NCI-H2029 (cell line): ENCODE measurements at places on chromosomes 3 and 15.

DNA sequence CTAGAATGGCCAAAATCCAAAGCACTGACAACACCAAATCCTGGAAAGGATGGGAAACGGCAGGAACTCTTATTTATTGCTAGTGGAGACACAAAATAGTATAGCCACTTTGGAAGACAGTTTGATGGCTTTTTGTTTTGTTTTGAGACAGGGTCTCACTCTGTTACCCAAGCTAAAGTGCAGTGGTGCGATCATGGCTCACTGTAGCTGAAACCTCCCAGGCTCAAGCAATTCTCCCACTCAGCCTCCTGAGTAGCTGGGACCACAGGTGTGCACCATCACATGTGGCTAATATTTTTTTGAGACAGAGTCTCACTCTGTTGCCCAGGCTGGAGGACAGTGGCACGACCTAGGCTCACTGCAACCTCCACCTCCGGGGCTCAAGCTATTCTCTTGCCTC is 27.3 kb upstream of the GPR160 start:
- no peak for DNase-seq

- no peak for DNase-seq
Observed at GRCh38 chr3:121793078-121793477, 41.8 kb downstream of the IQCB1 start.

GRCh38 chr3:133230195-133230594 is 169.7 kb upstream of the BFSP2 start:
- DNase-seq, result peak; percentile 22

DNA sequence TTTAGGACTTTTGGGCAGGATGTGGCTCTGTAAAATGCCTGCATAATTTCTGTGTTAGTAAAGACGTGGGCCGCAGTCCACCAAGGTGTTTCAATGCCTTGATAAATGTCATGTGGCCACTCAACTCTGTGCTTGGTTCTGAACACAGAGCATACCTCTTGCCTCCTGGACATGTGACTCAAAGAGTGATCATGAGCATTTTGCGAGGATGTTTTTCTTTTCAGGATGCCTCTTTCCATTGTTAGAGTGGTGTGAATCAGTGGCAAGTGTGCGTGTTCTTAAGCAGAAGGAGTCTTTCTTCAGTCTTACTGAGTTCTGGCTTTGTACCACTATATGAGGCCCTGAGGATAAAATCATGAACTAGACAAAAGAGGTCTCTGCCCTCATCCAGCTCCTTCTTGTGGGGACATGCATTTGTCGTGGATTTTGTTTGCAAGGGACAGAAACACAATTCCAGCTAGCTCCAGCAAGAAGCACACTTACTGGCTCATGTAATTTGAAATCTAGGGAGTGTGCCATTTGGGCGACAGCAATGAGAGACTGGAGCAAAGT is 363.4 kb downstream of the LRTM1 start:
- no peak for DNase-seq

DNA sequence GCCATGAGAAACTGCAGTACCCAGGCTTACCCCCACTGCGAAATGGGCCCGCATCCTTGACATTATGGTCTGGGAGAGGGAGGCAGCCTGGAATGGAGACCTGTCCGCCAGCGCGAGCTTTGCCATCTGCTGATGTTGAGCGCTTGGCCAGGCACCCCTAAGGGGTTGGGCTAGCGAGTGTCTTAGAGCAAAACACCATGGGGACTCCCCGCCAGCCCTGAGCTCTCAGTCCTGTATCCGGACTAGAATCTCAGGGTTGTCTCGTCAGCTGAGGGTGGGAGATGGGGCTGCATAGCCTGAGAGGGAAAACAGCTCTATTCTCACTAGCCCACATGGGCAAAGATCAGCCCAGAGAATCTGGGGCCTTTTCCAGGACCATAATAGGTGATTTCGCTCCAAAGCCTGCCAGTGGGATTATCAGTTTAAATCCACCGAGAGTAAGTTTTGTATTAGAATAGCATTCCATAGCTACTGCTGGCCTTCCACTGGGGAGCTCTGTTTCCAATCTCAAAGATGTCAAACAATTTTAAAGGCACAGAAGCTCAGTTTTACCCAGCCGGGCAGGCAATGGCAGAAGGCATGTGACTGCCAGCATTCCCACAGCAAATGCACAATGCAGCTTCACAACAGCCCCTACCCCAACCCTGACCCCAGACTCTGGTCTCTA is 167.5 kb upstream of the TPM1 start:
- no peak for DNase-seq

GRCh38 chr15:60324706-60325438 is 72.9 kb downstream of the ANXA2 start:
- no peak for DNase-seq

GRCh38 chr3:86282106-86282787 is 708.7 kb downstream of the VGLL3 start:
- DNase-seq, result no peak

DNA sequence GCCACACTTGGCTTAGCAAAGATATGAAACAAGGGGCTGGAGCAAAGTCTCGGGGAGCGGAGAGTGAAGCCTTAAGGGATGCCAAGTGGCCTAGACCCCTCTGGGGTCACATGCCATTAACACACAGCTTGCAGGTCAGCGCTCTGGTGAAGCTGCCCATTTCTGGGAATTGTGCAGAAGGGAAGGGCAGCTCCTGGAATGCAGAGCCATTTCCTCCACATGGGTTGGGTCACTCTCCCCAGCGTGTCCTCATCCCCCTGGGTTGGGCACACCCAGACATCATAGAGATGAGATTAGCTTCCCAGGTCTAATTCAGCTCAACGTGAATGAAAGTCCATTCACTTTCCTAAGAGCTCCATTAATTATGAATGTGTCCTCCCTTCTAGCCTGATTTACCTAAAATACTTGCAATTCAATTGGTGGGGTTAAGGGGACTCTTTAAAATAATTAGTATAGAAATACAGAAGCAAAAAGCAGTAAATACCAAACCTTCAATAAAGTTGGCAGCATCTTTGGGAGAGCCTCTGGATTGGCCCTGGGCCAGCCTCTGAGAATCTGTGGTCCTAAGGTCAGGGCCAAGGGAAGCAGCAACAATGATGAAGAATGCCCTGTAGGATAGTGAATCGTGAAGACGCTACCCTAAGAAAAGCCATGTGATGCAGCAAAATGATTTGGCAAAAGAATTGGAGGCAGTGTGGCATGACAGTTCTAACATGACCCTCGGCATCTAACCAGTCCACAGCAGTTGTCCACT is 17.8 kb downstream of the MRAS start:
- no peak for DNase-seq

DNA sequence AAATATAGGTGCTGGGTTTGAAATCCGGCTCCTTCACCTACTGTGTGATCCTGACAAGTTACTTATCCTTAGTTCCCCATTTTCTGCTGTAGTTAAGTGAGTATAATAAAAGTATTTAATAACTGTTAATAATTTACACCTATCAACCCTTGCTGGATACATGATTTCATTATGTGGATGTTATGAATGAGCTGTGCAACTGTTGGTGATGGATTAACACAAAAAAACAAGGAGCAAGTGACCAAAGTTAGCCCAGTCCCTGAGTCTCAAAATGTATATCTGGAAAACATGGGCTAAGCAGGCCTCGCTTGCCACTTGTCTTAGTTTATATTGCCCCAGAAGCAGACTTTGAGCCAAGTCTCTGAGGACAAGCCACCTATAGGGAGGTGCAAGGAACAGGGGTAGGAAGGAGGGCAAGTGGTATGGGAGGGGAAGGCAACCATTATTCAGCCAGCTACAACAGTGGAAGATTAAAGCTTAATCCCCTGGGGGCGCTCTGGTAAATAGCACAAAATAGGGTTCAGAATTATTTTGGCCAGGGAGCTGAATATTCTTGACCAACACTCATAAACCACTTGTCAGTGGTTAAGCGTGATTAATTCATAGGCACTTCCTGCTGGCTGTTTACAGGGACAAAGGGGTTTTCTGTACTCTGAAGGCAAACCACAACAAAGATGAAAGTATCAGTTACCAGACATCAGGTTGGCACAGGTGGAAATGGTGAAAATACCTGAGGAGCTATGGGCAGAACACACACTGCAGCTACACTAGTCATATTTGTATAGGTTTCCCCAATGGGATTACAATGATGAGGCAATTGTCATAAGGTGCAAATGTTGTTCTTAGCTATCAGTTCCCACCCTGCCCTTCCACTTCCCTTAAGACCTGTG is 76.2 kb downstream of the TRIM42 start:
- peak; percentile 51 for DNase-seq

DNA sequence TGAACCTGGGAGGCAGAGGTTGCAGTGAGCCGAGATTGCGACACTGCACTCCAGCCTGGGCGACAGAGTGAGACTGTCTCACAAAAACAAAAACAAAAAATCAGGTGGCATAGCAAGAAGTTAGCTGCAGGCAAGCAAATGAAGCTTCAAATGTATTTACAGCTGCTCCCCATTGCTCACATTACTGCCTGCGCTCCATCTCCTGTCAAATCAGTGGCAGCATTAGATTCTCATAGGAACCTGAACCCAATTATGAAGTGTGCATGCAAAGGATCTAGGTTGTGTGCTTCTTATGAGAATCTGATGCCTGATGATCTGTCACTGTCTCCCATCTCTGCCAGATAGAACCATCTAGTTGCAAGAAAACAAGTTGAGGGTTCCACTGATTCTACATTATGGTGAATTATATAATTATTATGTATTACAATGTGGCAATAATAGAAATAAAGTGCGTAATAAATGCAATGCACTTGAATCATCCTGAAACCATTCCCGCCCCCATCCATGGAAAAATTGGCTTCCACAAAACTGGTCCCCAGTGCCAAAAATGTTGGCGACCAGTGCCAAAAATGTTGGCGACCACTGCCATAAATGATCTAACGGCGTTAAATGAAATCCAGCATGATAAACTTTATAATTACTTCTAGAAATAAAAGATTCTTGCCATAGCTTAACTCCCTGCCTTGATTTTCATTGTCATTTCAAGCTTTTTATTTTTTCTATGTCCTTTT is 616.7 kb upstream of the NAALADL2 start:
- DNase-seq, result no peak

DNA sequence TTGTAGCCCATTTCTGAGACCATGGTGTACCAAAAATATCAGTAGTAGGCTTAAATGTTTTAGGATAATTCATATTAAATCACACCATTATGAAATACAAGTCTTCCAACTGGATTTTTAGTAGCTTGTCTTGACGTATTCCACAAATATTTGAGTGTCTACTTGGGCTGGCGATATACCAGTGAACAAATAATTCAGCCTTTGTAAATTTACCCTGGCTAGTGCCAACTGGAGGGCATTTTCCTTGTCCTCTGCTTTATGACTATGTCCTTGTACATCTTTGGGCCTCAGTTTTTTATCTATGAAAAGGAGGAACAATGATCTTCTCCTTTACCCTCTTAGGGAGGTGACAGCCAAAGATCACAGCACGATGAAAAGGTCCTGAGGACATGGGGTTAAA is 114.8 kb downstream of the FRMD4B start:
- DNase-seq, result no peak

- no peak for DNase-seq
Observed at GRCh38 chr15:42734076-42734672, 2.8 kb downstream of the CDAN1 start.

- DNase-seq, result no peak
Observed at GRCh38 chr15:56805466-56806147, 72.3 kb upstream of the ZNF280D start.

- no peak for DNase-seq
Observed at GRCh38 chr3:159669766-159670165, 318.9 kb upstream of the IL12A start.

GRCh38 chr3:24686808-24687207 is 192.2 kb upstream of the THRB start:
- no peak for DNase-seq

DNA sequence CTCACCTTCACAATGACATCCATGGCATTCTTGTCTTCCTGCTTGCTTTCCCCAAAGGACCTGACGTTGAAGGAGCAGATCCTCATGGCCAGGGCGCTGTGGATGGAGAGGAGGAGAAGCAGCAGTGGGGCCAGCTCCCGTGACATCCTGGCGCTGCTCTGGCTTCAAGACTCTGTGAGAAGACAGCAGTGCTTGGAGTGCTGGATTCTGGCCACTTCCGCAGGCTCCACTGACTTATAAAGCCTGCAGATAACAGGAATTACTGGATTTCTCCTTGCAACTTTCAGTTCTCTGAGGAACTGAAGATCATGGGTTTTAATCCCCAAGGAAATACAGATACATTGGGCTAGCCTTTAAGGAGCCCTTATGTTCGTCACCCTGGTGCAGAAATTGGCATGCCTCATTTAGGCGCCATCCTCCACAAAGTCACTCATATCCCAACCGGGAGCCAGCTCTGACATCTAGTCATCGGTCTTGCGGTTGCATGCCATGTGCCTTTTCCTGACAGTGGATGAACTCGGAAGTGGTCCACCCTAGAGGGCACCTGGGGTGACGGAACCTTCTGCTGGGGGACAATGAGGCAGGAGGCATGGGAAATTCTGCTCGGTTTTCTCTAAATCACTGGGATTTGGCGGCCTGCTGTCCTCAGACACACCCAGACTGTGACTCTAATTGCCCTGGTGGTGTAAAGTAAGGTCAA is at the start of gene DNASE1L3:
DNASE1L3 (minus strand) TSS at position 212 of the 700 bp plus-strand sequence; CDS start at position 146, 66 bp downstream.
- DNase-seq, result no peak

DNA sequence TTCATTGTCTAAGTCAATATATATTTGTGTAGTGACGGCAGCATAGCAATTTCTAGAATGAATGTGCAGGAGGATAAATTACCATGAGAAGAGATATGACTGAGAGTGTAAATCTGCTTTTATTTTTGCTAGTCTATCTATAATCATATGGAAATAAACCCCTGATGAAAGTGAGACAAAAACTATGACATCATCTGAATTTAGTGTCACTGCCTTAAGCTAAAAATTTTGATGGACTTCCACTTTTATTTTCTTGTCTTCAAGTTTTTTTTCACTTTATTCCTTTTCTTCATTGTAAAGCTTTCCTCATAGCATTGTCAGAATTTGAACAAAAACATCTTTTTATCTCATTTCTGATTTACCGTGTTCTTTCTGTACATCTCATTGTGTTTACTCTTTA is 242.0 kb downstream of the CHST2 start:
- DNase-seq, result no peak

- DNase-seq, result no peak
Observed at GRCh38 chr3:183308751-183309150, 55.7 kb downstream of the B3GNT5 start.

DNA sequence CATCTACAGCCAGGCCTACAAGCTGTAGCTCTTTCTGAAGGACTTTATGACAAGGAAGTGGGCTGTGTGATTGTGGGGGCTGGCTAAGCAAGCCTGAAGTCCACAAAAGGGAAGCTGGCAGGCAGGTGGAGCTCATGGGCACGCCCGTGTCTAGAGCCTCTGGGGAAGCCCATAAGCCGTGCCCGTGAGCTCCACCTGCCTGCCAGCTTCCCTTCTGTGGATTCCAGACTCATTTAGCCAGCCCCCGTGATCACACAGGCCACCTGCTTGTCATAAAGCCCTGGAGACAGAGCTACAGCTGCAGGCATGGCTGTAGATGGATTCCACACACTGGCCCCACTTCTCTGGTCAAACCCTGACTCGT is 15.2 kb downstream of the EFCC1 start:
- DNase-seq, result peak; percentile 68

- DNase-seq, result no peak
Observed at GRCh38 chr3:194168994-194169393, 33.0 kb downstream of the HES1 start.

GRCh38 chr3:178086144-178086825 is 450.0 kb upstream of the KCNMB2 start:
- DNase-seq, result no peak

GRCh38 chr3:179268400-179269051 is 17.6 kb upstream of the KCNMB3 start:
- DNase-seq, result no peak

- DNase-seq, result no peak
Observed at GRCh38 chr15:96261575-96262034, 68.9 kb upstream of the NR2F2 start.
